ENCODE measurements at places on chromosomes 12 and 14.

DNA sequence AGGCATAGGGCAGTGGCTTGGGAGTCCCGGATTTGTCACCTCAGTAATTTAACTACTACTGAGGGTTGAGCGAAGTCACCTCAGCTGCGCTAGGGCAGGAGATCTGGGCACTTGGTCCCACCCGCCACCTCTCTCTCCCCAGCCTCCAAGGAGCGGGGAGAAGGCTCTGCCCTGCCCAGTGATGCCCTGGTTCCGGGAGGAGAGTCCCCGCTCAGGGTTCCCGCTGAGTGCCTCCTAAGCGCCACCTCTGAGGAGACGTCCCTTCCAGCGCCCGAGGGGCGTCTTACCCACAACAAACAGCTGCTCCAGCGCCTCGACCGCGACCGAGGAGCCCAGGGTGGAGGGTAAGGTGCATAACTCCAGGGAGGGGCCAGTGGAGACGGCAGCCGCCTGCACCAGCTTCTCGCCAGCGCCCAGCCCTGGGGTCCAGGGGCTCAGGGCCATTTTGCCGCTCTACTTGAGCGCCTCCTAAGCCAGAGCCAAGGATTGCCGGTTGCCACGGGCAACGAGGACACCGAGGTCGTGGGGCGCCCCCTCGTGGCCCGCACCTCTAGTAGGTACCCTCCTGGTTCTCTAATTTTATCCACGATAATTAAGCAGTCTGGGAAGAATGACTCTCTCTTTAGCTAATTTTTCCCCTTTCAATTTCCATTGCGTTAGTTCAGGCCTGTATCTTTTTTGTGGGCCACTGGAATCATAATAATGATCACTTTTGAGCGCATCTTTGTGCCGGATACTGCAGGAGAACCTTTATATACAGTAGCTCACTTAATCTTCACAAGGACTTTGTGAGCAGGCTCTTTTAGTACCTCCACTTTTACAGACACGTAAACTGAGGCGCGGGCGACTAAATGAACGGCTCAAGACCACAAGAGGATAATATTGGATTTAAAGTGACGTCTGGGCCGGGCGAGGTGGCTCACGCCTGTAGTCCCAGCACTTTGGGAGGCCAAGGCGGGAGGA, at the start of gene CCDC175:
CCDC175 (minus strand) TSS at position 481 of the 963 bp plus-strand sequence; CDS start at position 444, 37 bp downstream.
- DNase-seq, result no peak

- DNase-seq, result no peak
Measured at GRCh38 chr12:120466560-120467315, 2.8 kb downstream of the SRSF9 start.

DNA sequence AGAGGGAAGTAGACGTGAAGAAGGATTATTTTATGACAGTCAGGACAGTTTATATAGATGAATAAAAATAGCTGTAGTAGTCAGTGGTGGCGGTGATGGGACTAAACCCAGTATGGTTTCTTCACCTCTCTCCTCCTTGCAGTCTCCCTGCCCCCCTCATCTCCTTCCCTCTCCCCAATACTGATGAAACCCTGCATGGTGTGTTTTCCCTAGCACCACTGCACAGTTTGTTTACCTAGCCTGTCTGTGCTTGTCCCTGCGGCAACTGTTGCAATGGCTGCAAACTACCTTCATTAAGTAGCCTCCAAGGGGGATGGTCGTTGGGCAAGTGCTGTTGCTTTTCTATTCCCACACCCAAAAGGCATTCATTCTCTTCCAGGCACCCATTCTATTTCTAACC, 14.7 kb downstream of the PCBP2 start:
- no peak for DNase-seq

DNA sequence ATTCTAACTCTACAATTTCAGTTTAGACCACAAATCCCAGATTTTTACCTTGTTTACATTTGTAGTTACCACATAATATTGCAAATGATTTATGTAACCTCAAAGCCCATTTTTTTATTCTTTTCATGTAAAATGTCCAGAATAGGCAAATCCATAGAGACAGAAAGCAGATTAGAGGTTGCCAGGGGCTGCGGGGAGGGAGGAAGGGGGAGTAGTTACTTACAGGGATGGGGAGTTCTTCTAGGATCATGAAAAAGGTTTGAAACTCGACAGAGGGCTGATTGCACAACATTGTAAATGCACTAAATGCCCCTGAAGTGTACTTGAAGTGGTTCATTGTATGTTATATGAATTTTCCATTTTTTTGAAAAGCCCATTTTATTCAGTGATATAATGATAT, 66.5 kb downstream of the PPP2R5C start:
- DNase-seq, result no peak

DNA sequence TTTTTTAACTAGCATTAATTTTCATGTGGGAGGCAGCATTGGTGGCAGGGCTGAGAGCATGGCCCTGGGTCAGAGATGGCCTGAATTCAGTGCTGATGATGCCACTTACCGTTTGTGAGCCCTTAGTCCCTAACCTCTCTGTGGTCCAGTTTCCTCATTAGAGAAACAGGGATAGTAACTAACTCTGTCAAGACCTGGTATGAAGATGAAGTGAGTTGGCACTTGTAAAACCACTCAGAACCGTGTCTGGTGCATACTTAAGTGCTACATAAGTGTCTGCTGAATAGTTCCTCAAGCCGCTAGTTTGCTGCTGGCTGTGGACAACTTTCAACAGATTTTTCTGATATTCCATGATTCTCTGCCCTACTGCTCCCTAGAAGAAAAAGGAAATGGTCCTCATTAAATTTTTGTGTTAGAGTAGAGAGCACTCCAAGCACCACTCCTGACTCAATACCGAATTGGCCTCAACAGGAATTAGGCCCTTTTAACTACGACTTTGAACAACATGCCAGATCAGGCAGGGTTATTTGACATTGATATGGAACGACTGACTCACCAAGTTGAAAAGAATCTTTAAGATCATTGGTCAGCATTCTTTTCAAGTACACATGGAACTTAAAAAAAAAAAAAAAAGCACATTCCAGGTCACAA, 250.2 kb downstream of the ANO2 start:
- no peak for DNase-seq

GRCh38 chr12:130601327-130601726, 114.8 kb downstream of the RIMBP2 start:
- DNase-seq, result no peak

DNA sequence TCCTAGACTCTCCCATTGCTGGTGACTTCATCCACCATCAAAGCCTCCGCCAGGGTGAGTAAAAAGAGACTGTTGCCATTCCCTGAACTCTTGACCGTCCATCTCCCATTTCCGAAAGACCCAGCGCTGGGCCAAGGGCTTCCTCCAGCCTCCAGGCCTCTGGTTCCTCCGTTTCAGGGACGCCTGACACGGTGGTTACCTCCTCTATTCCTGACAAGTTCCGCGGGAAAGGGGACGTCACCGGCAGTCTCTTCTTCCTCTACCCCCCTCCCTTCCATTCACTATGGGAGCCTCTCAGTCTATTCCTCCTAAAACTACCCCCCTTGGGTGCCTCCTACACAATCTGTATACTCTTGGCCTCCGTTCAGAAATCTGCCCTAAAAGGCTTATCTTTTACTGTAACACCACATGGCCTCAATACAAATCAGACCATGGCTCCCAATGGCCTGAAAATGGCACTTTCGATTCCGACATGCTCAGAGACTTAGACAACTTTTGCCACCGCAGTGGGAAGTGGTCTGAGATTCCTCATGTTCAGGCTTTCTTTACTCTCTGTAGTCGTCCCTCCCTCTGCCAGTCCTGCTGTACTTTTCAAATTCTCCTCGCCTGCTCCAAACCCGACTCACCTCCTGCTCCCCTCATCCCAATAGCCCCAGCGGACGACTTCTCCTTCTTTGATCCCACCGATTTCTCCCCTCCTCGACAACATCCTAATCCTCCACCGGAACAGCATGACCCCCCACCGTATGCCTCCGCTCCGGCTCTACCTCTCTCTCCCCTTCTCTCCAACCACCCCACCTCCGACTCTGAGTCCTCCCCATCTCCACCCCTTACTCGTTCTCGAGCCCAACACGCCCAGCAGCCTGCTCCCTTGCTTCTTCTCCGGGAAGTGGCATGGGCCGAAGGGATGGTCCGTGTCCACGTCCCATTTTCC, 70.4 kb downstream of the MOK start:
- no peak for DNase-seq

GRCh38 chr12:33825442-33825841, 196.9 kb upstream of the ALG10 start:
- no peak for DNase-seq

DNA sequence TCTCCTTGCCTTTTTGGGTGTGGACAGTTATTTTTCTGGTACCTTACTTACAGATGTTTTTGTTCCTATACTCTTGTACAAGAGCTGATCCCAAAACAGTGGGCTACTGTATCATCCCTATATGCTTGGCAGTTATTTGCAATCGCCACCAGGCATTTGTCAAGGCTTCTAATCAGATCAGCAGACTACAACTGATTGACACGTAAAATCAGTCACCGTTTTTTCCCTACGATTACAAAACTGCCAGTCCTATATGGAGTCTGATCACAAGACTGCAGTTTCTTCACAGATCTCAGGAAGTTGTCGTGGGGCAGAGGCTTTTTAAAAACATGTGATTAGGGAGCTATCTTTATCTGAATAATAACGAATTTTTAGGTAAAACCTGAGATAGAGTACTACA, 1.3 kb downstream of the LYSET start:
- no peak for DNase-seq
